Fibroblast of villous mesenchyme (primary cell): ENCODE measurements at places on chromosomes 7 and 10. TPM values are rescaled to one million over a fixed set of nuclear protein-coding genes. Genes with fewer than 3 reads are reported as not detected.

DNA sequence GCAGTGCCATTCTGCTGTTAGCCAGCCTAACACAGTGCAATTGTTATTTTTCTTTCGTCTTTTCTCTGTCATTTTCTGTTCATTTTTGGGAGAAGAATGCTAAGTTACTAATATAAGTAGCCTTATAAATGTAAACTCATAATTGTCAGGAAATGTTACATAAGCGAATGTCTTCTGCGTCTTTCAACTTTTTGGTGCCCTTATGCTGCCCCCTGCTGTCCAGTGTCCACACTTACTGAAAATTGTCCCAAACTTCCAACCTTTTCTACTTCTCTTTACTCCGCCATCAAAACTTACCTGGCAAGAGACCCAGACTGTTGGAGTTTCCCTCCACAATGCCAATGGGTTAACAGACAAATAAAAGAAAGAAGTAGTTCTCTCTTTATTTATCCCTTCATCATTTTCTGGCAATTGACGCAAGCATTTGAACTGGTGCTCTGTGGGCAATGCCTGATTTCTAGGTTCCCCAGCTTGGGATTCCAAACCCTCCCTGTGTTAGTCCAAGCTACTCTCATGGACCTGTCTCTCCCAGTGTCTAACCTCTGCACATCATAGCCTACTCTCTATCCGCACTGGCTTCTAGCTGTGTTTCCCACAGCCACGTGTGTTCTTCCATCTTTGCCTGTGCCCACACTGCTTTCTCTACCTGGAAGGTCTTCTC lies 21.0 kb upstream of the EPC1 start:
- DNase-seq, result peak; percentile 80

- DNase-seq, result peak; percentile 89
Observed at GRCh38 chr10:11986593-11987216, 55.9 kb downstream of the UPF2 start.

GRCh38 chr7:2151801-2152612 lies 80.7 kb downstream of the MAD1L1 start:
- DNase-seq, result no peak

DNA sequence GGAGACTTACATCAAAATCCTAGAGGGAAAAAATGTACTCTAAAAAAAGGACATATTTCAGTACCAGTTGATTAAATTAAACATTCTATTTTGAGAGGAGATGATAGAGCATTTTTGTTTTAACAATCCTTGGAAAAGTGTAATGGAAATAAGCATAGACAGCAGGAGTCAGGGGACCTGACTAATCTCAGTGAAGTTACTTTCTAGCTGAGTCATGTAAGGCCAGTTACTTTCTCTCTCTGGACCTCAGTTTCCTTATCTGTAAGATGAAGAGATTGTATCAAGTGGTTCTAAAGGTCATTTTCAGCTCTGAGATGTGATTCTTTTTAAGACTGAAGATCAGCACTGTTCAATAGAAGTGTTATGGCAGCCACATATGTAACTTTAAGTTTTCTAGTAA lies 44.1 kb downstream of the VTI1A start:
- peak; percentile 19 for DNase-seq

- DNase-seq, result no peak
Observed at GRCh38 chr7:105987046-105987445, 24.0 kb downstream of the CDHR3 start.

DNA sequence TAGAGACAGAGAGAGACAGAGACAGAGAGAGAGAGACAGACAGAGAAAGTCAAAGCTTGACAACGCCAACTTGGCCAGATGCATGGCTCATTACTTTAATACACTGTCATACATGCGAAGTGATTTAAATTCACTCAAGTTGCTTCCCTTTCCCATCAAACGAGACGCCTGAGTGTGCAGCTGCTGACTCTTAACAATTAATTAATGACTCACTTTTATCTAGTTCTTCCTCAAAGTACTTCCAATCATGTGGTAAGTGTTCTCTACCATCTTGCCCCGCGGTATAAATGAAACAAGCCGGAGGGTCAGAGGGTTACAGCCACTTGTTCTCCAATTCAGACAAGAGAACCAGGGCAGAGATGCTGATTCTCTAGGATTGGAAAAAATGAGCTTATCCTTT lies 90.8 kb downstream of the SFMBT2 start:
- DNase-seq, result no peak

DNA sequence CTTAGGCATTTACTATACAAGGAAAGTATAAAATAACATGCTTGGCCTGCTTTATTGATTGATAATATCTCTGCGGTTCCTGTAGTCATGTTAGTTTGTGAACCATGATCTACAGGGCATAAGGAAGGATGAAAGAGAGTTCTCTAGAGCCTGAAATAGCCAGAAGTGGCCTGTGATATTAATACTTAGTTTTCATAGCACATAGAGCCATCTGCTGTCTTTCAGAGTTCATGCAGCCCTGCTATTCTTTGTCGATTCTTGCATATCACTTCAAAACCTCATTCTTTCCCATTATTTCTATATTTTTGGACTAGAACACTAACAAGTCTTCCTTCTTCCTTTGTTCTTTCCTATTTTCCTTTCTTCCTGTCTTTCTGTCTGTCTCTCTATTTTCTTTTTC lies 26.4 kb upstream of the PRKG1 start:
- DNase-seq, result no peak

DNA sequence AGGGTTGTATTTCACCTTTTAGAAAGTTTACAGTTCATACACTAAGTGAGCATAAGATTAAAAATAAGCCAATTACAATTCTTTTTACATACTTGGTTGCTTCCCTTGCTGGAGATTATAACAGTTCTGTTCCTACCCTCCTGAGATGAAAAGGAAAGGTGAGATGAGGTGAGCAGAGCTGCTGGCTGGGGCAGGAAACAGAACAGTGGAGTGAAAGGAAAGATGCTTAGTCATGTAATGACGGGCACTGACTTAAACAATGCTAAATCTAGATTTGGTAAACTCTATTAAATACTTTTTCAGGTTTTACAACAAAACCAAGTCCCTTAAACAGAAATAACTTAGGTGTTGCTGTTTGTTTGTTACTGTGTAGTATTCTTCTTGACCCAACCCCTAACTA lies 19.9 kb upstream of the ZEB1 start:
- no peak for DNase-seq

- DNase-seq, result no peak
Observed at GRCh38 chr7:1802899-1803298, 132.8 kb downstream of the ELFN1 start.

- DNase-seq, result peak; percentile 55
Observed at GRCh38 chr10:44567471-44567870, 182.6 kb upstream of the CXCL12 start.

GRCh38 chr7:70972693-70973092 lies 159.3 kb upstream of the GALNT17 start:
- no peak for DNase-seq

DNA sequence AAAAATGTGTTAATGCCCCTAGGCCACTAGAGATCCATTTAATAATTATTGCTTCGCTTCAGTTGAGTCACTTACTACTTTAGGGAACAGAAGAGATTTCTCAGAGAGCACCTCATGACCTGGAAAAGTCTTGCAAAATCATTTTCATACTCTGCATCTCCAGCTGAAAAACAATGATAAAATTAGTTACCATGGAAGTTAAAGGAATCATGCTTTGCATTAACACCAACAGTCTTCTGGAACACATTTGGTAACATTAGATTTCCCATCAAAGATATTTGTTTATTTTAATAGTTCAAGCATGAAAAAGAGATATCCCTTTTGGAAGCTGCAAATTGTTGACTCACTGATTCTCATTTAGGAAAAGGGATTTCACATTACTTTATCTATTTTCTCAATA lies 1.8 kb upstream of the STEAP2 start:
- no peak for DNase-seq

- DNase-seq, result no peak
Observed at GRCh38 chr10:66931949-66932343, 6.1 kb downstream of the LRRTM3 start.

GRCh38 chr7:80902019-80902418 lies 16.8 kb downstream of the SEMA3C start:
- DNase-seq, result no peak

- DNase-seq, result no peak
Observed at GRCh38 chr10:87508837-87509236, 4.1 kb downstream of the MINPP1 start.

GRCh38 chr7:104914421-104914820 lies 99.6 kb upstream of the KMT2E start:
- DNase-seq, result no peak

DNA sequence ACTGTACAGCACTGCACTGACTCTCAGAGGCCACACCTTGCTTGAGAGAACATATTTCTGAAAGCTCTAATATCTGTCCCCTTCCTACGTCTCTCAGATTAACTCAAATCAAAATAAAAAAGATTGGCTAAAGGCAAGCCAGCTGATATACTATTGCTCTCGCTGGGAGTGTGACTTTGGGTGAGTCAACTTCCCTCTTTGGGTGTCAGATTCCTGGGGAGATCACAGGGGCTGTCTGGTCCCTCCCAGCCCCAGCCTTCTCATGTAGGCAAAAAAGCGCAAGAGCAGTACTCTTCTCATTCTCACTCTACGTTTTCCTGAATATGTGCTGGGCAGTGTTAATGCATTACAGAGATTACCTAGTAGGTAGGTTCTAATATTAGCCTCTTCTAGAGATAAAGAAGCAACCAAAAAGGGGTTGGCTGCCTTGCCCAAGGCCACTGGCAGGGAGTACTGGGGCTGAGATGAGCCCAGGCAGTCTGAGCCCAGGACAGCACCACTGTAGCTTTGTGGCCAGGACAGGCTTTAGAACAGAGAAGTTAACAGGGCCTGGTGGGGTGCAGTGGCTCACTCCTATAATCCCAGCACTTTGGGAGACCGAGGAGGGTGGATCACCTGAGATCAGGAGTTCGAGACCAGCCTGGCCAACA lies 9.1 kb upstream of the DENND2A start:
- DNase-seq, result no peak

DNA sequence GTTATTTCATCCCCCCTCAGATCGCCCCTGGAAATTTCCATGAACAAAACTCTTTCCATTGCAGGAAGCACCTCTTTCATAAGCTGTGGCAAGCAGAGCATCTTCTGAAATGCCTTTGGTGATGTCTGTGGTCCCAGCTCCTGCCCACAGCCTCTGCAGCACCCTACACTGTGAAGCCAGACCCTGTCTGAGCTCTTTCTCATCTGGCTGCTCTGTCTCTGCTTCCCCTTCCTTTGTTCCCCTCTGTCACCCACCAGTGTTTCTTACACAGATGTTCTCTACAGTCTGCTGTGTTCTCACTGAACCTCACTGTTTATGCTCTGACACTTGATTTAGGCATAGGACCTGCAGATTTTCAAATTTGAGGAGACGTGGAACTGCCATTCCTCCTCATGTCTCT lies 1.9 kb upstream of the TAS2R39 start:
- no peak for DNase-seq

GRCh38 chr7:155693826-155694225 lies 49.4 kb downstream of the RBM33 start:
- no peak for DNase-seq

GRCh38 chr7:73717025-73717807 lies 2.3 kb downstream of the STX1A start:
- peak; percentile 37 for DNase-seq

DNA sequence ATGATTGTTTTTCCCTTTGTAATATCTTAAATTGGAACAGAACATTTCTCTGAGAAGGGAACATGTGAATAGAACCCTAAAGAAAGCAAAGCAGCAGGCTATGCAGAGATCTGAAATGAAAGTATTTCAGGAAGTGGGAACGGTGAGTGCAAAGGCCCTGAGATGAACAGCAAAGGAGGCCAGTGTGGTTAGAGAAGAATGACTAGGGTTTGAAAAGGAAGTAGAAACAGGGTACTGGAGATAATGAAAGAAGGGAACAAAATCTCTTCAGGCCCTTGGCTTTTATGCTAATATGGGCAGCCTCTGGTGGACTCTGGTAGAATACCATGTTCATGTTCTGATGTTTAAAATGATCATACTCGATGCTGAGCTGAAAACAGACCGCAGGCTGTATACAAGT lies 22.2 kb downstream of the ARHGAP21 start:
- peak; percentile 34 for DNase-seq

GRCh38 chr7:5692112-5692844 lies 89.2 kb downstream of the RNF216 start:
- DNase-seq, result peak; percentile 100

DNA sequence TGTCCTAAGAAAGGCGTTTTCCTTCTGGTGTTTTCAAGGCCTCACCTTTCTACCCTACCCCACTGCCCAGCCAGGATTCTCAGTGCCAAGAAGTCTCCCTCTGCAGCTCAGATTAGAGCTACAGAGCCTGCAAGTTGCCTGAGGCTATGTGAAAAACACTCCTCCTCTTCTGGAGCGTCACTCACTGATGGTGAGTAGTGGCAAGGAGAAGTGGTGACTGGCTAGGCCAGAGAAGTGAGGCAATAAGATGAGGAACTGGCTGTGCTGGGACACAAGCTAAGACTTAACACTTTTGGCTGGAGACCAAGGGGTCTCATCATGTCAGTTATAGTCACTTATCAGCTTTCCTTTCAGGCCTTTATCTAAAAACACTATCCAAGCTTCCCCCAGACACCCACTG lies 86.7 kb upstream of the PRKAR2B start:
- no peak for DNase-seq

The VPS50 gene
- total RNA-seq, result 28.3 and 45.8 TPM in 2 replicates

The NACAD gene
- 2.6 and 3.9 TPM in 2 replicates for total RNA-seq

The ZNF804B gene
- under 0.01 TPM in 1 of 2 replicates, not detected in the other for total RNA-seq

The ADARB2 gene
- not detected in 2 replicates for total RNA-seq

The PDZD7 gene
- 1.7 and 1.9 TPM in 2 replicates for total RNA-seq

The FANK1 gene
- total RNA-seq, result 2.9 and 3.0 TPM in 2 replicates

The CRPPA gene
- 1.6 and 2.6 TPM in 2 replicates for total RNA-seq

The SVOPL gene
- total RNA-seq, result not detected in 2 replicates

The CDNF gene
- 0.43 and 1.3 TPM in 2 replicates for total RNA-seq

The HGF gene
- 33.2 and 60.6 TPM in 2 replicates for total RNA-seq

The TBX20 gene
- total RNA-seq, result 1.3 and 2.6 TPM in 2 replicates
